ENCODE measurements at places on chromosomes 4 and X.

- no peak for DNase-seq
These were observed 29.1 kb downstream of the STAG2 start for GRCh38 chrX:123990602-123991001.

DNA sequence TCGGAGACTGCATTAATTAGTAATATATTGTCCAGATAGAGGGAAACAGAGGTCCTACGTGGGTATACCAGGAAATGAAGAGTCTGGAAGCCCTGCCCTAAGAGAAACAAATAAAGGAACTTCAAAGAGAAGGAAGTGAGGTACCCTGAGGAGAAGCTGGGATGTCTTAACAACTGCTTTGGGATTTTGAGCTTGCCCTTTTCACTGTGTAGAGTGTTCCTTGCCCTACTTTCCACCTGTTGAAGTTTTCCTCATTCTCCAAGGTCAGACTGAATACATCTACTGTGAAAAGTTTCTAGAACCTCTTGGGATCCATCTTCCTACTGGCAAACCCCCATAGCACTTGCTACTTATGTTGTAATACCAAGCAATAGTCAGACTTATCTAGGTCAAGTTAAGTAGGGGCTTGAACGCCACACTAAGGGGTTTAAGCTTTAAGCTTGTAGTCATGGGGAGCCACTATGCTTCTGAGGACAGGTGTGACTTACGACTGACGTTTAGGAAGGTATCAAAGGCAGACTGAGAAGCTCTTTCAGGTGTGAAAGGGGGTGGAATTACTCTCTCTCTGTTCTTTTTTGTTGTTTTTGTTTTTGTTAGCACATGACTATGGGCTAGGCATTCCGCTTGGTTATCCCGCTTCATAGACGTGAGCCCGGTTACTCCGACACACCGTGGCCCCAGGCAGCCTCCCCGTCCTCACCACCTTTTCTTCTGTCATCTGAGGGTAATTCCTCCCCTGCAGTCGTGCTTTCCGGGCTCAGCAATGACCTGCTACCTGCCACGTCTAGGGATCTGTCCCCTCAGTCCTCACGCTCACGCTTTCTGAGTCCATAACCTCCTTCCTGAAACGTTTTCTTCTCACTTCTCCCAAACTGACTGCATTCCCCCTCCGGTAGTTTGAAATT, 959 bp upstream of the REST start:
- no peak for DNase-seq

- no peak for DNase-seq
These were observed 39.4 kb upstream of the AFAP1 start for GRCh38 chr4:7978907-7979651.

DNA sequence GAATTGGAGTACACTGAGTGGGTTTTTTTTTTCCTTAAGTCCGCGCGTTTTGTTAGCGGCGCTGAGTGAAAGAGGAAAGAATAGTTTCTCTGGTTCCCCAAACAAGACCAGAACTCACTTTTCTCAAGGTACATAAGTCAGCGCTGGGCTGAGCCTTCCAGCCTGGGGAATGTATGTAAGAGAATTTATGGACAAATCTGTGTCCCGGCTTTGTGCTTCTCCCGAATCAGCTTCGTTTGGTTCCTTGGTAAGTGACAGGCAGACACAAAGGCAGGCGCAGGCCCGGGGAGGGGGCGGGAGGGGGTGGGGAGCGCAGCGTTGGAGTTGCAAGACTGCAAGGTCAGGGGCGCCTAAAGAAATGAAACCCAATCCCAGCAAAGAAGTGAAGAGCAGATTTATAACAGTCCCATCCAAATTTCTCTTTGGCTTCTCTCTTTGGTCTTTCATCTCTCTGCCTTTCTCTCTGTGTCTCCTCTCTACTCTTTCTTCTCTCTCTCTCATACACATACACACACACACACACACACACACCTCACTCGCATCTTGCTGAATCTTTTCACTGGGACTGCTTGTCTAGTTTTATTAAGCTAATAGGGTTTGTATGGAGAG, 981 bp downstream of the TET2 start:
- DNase-seq = no peak

- no peak for DNase-seq
These were observed 58.1 kb downstream of the RTL5 start for GRCh38 chrX:72073633-72074032.

GRCh38 chrX:5726224-5726623, 502.4 kb downstream of the NLGN4X start:
- no peak for DNase-seq

- no peak for DNase-seq
These were observed 1.9 kb upstream of the PACRGL start for GRCh38 chr4:20698382-20698781.

DNA sequence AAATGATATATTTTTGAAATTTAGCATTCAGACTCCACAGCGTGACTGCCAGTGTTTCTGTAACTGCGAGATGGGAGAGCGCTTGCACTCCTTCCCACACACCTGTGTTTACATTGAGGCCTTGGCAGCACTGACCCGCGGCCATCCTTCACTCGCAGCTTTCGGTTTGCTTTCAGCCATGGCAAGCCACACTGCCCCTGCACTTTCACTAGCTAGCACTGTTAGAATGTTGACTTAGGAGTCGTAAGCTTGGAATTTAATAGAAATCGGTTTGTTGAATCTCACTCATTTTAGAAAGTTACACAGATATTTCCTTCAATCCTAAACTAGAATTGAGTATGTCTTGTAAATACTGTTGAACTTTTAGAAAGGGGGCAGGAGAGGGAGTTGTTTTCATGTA, 136.2 kb downstream of the CFAP299 start:
- DNase-seq = no peak

DNA sequence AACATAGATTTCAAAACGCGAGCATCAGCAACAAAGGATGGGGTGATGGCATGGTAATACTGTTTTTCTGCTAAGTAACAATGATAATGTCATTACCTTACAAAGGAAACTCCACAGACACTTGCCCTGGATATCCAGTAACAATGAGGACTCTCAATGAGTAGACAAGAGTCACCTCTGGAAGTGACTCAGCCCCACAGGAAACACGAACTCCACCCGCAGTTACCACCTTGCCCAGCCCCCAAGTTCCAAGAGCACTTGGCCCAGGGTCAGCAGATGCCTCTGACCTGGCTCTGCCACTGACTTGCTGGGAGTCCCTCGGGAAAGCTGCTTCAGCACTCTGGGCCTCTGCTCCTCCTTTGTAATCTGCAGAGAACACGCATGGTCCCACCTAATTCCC, 110.3 kb upstream of the MAP3K15 start:
- DNase-seq = peak; percentile 13

DNA sequence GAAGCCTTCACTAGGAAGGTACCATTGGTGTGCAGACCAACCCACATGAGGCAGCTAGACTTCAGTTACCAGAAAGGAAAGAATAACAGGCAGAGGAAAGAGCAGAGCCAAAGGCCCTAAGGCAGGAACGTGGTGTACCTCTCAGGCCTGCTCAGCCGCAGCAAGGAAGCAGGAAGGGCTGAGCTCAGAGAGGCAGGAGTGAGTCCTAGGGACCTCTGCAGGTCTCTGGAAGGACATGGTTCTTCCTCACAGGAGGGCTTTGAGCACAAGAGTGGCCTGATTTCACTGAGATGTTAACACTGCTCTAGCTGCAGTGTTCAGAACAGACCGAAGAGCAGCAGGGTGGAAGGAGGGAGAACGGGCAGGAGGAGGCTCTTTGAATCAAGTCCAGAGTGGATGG, 124.6 kb downstream of the DCHS2 start:
- no peak for DNase-seq

DNA sequence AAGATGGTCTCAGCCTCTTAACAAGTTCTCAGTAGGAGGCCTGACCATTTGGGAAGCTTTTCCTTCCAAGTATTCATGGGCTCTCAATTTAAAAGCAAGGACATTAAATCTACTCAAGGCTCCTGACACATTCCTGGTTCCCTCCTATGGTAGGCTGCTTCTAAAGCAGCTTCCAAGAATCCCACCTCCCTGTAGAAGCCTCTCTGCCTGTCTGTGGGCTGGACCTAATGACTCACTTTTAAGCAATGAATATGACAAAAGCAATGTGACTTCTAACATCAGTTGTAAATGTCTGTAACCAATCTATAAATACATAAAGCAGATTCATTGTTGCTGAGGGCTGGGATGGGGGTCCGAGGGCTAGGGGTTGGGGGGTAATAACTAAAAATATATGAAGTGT, 99.5 kb upstream of the FAM9B start:
- DNase-seq = no peak

GRCh38 chrX:64580605-64581004, 185.4 kb upstream of the MTMR8 start:
- DNase-seq = no peak

GRCh38 chrX:124435616-124436015, 89.3 kb downstream of the SH2D1A start:
- no peak for DNase-seq

DNA sequence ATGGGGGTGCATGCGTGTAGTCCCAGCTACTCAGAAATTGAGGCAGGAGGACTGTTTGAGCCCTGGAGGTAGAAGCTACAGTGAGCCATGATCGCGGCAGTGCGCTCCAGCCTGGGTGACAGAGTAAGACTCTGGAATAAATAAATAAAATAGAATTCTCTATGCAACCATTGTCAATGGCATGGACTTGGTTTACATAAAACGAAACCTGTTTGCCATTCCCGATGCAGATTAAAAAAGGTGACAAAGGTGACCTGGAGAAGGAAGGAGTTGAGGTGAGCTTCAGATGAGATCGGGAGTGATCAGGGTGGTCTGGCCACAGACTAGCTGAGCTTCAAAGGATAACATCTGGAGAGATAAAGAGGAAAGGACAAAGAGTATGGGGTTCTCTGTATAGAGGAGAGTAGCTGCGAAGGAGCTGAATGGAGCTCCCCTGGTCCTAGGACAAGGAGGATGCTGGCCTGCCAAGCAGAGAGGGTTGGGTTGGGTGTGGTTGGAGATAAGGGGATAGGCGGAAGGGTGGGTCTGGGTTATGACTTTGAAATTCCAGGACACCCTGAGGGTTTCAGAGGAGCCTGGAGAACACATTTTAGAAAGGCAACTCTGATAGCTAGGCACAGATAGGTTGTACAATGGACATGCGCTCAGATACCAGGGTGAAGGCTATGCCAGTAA, 98.6 kb downstream of the RBM47 start:
- DNase-seq = no peak

GRCh38 chrX:40281336-40282005, 183.7 kb upstream of the BCOR start:
- no peak for DNase-seq

DNA sequence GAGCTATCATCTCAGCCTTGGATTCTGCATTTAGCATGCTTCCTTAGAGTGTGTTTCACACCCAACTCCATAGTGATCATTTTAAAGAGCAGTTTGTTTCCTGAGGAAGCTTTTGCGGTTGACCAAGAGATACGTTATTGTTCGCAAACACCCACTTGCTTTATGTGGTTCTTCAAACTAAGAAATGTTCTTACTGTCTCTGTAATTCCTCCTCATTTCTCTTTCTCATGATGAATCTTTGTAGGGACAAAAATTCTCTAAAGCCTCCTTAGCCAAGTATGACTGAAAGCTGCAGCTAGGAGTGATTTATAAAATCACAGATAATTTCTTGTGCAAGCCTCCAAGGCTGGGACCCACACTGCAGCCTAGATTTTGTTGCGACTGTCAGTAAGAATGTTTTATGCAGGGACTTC, 10.0 kb downstream of the TNIP3 start:
- no peak for DNase-seq

DNA sequence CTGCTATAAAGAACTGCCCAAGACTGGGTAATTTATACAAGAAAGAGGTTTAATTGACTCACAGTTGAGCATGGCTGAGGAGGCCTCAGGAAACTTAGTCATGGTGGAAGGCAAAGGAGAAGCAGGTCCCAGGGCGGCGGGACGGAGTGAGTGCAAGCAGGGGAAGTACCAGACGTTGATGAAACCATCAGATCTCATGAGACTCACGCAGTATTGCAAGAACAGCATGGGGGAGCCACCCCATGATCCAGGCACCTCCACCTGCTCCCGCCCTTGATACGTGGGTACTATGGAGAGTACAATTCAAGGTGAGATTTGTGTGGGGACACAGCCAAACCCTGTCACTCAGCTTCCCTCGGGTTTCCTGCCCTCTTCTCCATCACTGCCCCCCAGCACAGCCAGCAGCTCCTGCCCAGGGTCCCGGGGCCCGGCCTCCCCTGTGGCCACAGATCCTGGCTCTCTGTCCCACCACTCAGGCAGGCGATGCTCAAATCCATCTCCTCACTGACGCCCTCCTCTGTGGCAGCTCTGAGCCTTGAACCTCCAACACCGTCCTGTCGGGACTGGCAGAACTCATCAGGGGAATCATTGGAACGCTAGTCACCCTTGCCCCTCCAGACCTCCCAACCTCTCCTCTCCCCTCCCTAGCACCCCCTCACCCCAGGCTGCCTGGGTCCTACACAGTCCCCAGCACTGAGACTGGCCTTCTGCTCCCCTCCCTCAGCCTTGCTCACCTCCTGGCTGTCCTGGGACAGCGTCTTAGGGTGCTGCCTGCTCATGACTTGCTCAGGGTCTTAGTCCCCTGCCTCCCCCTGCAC, 37.6 kb downstream of the FGFRL1 start:
- DNase-seq = peak; percentile 56

DNA sequence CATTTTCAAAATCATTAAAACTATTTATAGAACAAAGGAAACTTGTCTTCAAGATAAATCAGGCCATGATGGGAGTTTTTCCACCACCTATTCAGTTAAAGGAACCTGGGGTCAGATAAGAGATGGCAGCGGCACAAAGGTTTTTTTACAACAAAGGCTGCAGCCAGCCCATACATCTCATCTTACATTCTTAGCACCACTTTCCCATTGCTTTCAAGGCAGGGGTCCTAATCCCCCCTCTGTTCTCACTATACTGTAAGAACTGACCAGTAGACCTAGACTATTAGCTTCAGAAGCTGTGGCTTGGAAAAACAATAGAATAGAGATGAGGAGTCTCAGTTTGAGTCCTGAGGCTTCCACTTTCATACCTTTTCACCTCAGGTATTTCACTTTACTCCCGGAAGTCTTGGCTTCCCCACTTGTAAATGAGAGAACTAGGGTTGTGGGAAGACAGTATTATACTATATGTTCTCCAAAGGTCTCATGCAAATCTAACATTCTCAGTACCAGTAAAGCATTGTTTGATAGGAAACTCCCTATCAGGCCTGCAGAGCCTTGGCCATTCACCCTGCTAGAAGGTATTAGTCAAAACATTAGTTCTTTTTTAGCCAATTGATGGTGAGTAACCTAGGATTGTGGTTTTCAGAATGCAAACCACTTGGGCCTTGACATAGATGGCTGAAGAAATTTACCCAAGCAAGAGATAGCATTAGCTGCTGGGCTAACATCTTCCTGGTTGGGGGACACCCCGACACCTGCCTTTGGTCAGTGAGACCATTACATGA, 182.9 kb upstream of the PBDC1 start:
- DNase-seq = no peak

DNA sequence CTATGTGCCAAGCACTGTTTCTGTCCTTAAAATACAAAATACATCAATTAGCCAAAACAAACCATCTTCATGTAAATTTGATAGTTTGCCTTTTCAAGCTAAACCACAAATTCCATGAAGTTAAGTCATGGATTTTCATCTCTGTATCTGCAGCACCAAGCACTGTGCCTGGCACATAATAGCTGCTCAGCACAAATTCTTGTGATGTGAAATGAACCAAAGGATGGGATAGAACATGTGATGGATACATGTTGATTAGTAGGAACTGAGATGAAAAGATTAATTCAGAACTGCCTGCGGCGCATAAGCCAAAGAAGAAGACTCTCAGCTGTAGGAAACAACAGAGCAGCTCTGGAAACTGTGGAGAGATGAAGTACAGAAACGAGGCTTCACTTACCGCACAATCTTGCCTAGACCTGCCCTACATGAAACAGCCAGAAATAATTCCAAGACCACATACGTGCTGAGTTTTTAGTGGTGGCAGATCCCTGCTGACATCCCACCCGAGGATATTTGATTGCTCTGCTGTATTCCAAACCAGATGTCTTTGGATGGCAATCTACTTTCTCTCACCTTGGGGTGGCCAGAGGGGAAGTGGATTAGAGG, 40.9 kb upstream of the DCLK2 start:
- no peak for DNase-seq
